Inflammatory macrophage (primary cell): ENCODE measurements at places on chromosomes 7 and 10.

- no peak for DNase-seq
Observed at GRCh38 chr10:2919016-2919415, 148.3 kb upstream of the PFKP start.

DNA sequence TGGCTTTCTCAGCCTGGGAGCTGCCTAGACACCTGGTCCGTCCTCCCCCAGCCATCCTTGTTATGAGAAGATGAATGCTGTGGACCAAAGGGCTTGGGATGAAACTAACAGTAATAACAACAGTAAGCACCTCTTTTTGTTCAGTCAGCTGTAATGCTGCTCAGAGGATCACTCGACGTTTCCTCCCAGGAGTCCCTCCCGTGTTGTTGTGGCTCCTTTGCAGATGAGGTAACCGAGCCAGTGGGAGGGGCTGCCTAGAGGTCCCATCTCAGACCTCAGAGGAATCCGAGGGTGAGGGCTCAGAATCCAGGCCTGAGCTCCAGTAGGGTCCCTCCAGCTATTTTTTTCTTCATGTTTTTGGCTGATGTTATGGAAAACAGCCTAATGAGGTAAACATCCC is 145.1 kb downstream of the TMEM178B start:
- DNase-seq = no peak

DNA sequence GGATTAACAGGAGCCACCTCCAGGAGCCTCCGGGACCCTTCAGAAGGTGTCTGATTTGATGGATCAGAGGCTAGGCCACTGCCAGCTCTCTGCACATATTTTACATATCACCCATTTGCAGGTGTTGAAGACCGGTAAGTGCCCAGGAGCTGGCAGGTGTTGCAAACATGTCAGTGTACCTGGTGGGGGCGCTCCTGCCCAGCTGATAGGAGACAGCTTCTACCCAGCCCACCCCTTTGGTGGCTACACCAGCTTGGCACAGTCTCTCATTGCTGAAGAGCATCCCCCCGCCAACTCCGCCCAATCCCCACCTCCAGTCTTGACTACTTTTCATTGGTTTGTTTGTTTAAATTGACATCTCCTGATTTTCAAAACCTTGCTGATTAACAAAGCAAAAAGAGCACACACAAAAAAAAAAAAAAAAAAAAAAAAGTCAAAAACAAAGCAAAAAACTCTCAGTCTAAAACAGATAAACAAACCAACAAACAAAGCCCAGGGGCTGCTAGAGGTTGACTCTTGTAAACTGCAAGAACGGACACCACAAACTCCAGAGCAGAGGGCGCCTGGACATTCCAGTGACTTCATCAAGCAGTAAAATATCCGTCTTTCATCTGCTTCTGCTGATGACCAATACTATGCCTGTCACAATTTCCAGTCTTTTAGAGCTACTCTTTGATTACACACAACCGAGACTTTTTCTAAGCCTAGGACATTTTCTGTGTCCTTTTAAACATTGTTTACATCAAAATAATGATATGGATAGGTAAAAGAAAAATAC is 275.3 kb downstream of the NRG3 start:
- no peak for DNase-seq

DNA sequence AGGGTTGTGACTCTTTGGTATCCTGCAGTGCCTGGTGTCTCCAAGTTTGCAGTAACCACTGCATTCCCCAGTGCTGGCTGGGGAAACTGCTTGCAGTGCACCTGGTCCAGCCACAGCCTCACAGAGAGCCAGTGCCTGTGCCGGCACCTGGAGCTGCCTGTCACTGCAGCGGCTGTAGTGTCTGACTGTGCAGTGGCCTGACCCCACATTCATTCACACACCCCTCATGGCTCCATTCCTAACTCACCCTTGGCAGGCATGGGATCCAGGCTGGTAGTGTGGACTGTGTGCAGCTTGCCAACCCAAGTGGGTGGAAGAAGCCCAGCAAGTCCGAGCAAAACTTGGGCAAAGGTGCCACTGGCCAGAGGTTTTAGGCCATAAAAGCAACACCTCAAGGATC is 3.7 kb upstream of the CYP3A43 start:
- no peak for DNase-seq

- no peak for DNase-seq
Observed at GRCh38 chr10:133281084-133281483, 4.4 kb upstream of the ADAM8 start.

- no peak for DNase-seq
Observed at GRCh38 chr10:32376771-32377170, 29.8 kb upstream of the EPC1 start.
